ENCODE measurements at places on chromosomes 3 and 15.

- DNase-seq: no peak
Measured at GRCh38 chr3:25429361-25430286, 1.6 kb downstream of the RARB start.

DNA sequence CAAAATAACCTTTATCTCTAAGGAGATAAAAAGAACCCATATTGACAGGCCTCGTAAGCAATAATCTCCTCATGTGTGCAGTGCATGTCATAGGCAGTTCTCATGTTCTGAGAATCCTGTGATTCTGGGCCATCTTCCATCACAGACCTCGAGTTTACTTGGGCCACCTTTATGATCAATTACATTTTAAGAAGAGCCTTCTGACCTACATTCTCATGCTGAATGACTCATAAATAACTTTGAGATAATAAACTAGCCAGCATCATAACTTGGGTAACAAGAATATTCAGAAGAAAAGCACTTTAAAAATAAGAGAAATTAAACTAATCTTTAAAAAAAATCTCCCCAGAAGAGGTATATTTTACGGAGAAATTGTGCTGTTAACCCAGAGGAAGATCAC is 310.7 kb upstream of the ZNF717 start:
- no peak for DNase-seq

GRCh38 chr15:28943611-28944230 is 57.9 kb downstream of the APBA2 start:
- DNase-seq: no peak

- no peak for DNase-seq
Measured at GRCh38 chr3:18079739-18080138, 337.3 kb upstream of the TBC1D5 start.

DNA sequence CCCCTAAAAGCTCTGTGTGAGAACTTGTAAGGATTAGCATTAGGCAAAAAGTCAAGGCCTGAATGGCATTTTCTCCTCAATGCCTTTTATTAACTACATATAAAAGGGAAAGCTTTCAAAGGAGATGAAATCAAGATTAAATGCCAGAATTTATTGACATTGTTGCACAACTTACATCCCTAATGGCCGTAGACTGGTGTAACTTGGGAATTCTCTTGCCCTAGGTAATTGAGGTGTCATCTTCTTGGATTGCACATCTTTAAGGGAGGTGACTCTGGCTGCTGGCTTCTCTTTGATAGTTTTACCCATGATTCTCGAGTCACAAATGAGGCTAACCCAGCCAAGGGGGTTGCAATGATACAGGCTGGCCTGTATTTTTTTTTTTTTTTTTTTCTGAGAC is 249.1 kb downstream of the TBL1XR1 start:
- DNase-seq: no peak

GRCh38 chr3:151434151-151434890 is 26.5 kb downstream of the IGSF10 start:
- DNase-seq: no peak

GRCh38 chr3:192890347-192891335 is 27.0 kb downstream of the MB21D2 start:
- no peak for DNase-seq

DNA sequence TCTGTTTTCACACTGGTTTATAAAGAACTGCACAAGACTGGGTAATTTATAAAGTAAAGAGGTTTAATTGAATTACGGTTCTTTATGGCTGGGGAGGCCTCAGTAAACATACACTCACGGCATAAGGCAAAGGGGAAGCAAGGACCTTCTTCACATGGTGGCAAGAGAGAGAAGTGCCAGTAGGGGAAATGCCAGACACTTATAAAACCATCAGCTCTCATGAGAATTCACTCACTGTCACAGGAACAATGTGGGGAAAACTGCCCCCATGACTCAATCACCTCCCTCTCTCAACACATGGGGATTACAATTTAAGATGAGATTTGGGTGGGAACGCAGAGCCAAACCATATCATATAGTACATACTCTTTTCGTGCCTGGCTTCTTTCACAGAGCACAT is 42.4 kb downstream of the MAP2K1 start:
- DNase-seq: no peak

DNA sequence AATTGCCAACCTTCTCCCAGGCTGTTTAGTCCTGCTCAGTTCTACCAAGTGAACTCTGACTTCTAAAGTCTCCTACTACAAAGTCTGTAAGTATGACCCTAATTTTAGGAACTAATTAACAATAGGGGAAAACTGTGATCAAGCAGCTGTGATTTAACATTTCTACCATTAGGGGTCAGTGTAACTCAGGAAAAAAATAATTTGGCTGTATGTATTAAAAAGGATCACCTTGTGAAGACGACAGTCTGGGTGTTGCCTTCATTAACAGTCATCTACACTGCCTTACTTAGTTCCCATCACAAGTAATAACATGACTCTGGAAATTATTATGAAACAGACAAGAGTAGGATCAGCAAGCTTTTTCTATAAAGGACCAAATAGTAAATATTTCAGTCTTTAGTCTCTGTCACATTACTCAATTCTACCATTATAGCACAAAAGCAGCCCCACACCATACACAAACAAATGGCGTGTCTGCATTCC is 4.2 kb upstream of the NPHP3 start:
- no peak for DNase-seq

GRCh38 chr15:98177966-98178592 is 217.6 kb downstream of the ARRDC4 start:
- DNase-seq: no peak

DNA sequence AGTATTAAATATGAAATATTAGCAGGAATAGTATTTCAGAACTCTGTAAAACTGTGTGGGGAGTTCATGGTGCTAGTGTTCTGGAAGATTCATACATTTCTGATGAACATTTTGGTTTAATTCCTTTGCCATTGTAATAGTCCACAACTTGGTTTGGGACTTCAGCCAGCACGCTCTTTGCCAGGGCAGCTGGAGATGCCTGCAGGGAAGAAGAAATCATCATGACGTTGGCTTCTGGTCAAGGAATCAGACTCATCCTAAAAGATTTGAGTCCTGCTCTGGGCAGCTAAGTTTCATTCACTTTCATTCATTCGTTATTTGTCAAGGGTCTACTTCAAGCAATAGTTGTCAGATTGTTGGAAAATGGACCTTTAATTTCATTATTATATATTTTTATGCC is 32.4 kb upstream of the MRPL3 start:
- no peak for DNase-seq

DNA sequence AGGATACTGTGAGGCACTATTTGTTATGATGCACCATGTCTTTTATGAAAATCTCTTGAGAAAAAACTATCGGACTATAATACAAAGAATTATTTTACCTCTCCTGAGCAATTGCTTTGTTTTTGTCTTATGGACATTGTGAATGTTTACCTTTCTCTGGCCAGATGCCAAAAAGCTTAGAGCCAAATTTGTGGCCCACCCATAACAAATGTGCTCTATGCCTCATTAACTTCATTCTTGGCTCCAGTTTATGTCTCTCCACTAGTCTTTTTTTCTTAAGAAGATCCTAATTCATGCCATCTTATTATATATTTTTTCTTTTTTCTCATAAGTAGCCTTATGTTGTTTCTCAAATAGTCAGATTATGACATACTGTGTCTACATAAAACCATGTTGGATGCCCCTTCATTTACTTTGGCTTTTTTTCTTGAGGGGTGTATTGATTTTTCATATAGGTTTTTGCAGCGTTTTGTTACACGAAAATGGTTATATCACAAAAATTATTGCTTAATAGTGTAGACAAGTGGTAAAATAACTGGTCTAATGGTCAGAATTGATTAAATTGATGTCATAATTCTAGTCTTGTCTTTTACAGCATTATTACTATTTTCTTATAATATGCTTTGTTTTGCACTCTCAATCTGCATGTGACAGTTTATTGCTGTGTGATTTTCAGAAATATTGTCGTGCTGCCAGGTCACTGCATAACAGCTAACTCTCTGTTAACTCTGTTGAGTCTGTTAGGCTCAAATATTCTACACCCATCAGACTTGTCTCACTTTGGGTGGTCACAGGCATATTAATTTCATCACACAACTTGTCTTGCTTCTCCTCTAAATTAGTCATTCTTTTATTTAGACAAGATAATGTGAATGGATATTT is 18.2 kb downstream of the SENP8 start:
- no peak for DNase-seq

- DNase-seq: no peak
Measured at GRCh38 chr3:5188419-5189221, 1.1 kb downstream of the EDEM1 start.

DNA sequence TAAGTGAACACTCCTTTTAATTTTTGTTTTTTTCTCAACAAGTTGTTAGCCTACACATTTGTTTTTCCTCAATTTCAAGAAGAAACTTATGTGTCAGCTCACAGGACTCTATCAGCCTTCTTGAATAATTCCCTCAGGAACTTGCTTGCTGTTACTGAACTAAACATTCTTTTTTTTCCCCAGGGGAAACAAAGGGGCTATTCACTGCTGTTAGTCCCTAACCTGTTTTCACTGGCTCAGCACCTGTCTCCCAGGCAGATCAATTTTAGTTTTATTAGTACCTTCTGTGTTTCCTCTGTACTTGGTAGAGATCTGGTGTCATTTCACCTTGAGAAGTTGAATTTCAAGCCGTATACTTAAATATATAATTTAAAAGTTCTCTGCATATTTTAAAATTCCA is 644.6 kb downstream of the CADM2 start:
- DNase-seq: no peak

DNA sequence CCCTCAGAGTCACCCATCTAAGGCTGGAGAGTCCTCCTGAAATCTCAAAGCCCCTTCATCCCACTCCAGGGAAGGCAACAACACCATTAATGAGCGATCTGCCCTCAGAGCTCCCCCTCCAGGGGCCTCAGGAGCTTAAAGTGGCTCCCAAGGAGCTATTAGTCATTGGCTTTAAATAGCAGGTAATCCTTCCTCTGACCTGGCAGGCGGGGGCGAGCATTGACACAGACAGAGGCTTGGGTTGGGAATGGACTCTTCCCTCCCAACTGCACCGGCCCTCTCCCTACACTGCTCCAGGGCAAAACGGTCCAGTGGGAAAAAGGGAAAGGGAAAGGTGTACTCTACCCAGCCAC is 1.4 kb downstream of the MFGE8 start:
- DNase-seq: no peak

GRCh38 chr3:140122183-140122582 is 187.2 kb downstream of the CLSTN2 start:
- DNase-seq: no peak

GRCh38 chr3:45464336-45465170 is 76.2 kb downstream of the LARS2 start:
- DNase-seq: no peak

- DNase-seq: no peak
Measured at GRCh38 chr3:5301651-5302297, 114.3 kb downstream of the EDEM1 start.

DNA sequence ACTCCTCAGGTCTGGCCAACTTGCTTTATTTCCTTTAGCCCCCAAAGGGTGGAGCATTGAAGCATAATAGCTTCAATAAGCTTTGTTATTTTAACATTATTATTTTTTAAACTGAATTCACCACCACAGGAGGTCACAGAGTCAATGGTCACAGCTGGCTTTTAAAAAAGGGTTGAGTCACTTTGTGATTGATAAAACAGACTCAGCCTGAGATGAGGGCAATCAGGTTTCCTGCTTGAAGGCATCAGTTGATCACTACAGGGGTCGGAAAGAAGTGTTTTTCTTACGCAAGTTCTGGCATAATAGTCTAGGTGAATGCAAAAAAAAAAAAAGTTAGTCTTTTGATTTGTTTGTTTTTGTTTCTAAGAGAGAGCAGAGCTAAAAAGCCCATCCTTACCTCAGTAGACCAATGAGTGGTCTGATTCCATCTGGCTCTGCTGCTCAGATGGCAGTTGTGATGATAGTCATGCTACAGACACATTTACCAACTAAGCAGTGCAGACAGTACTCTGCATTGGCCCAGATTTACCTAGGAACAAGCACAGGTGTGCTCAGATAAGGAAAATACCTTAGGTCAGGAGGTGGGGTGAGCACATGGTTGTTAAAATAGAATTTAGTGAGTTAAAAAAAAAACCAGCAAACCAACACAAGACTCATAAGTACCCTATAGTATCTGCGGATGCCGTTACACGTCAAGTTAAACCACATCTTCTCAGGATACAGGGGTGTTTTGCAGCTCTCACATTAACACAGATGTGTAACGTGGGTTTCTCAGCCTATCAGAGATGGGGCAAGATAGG is 22.6 kb downstream of the ZNF80 start:
- DNase-seq: no peak

- DNase-seq: no peak
Measured at GRCh38 chr3:132378048-132378762, 39.1 kb upstream of the DNAJC13 start.

DNA sequence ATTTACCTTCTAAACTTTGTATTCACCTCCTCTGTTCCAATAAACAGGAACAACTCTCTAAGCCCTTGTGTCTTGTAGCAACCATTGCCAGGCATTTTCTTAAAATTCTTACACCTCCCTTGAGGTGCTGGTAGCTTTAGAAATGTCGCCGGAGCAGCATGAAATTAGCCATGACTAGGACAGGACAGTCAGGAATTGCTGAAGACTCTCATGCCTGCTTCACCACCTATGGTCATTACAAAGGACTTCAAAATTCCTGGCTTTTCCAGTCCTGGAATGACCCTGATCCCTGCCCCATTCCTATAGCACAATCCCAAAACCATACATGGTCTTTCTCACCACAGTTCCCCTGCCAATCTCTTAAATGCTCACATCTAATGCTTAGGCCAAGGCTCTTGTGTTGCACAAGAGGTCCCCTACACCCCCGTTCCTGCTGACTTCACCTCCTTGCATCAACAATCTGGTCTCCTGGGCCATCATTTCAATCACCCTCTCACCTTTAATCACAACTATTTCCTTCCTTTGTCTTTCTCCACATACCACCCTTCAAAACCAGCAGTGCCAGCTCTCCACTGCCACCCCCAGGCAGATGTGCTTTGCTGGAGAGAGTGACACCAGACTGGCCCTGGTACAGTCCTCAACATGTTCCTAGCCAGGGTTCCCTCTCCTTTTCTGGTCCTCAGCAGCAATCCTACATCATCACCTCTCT is 113.2 kb upstream of the TJP1 start:
- DNase-seq: no peak

DNA sequence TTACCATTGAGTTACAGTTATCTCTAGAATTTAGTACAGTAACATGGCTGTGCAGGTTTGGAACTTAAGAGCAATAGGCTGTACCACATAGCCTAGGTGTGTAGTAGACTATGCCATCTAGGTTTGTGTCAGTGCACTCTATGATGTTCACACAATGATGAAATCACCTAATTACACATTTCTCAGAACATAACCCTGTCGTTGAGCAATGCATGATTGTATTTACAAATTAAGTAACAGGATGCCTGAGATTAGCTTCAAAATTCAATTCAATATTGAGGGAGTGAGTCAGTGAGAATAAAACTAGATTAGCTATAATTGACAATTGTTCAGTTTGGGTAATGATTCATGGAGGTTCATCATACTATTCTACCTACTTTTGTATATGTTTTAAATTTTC is 633.8 kb downstream of the IGSF11 start:
- DNase-seq: no peak

DNA sequence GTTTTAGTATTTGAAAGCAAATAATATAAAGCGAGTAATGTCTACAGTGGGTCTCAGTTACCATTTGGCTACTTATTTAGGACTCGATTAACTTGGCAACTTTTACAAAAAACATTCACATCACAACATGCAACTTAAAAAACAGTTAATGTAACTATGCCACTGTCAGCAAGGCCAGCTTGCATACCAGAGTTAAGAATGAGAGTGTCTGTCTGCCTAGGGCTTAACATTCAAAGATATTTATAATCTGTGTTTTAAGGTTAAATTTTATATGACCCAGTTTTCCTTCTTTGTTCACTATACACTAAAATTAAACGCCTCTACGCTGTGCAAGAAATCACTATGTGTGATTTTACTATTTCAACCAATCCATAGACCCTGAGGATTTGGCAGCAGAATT is 5.2 kb upstream of the CDAN1 start:
- DNase-seq: no peak
